ENCODE measurements at places on chromosomes 12 and 14.

- DNase-seq = no peak
Observed at GRCh38 chr12:106171117-106171750, 32.5 kb upstream of the NUAK1 start.

GRCh38 chr14:50335389-50335788, 23.3 kb downstream of the DMAC2L start:
- DNase-seq = peak; percentile 55

GRCh38 chr12:62166525-62166924, 93.7 kb upstream of the USP15 start:
- no peak for DNase-seq

- no peak for DNase-seq
Observed at GRCh38 chr12:65779091-65779642, 45.1 kb upstream of the HMGA2 start.

DNA sequence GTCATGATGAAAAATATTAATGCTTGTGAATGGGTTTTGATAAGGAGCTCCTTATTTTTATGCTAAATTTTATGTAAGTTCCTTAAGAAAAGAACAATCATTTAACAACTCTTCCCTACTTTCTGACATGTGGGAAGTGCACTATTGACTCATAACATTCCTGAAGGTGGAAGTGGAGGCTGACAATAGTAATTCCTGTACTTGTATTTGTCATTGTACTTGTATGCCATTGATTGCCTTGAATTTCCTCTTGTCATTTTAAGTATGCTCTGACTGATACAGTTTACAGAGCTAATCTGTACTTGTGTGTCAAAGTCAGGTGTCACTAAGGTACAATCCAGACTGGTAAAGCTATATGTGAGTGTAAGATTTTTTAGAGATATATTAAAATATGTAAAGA, 440.0 kb downstream of the SLC16A7 start:
- no peak for DNase-seq

GRCh38 chr12:12128670-12129069, 57.9 kb downstream of the BCL2L14 start:
- DNase-seq = no peak

- DNase-seq = no peak
Observed at GRCh38 chr12:74945771-74946198, 263.9 kb downstream of the KCNC2 start.
